Activated CD4-positive, alpha-beta T cell treated with anti-CD3 and anti-CD28 coated beads, Interleukin-2, amount 50 U/mL, for 4 hours (primary cell): ENCODE measurements at places on chromosomes 2 and 18.

DNA sequence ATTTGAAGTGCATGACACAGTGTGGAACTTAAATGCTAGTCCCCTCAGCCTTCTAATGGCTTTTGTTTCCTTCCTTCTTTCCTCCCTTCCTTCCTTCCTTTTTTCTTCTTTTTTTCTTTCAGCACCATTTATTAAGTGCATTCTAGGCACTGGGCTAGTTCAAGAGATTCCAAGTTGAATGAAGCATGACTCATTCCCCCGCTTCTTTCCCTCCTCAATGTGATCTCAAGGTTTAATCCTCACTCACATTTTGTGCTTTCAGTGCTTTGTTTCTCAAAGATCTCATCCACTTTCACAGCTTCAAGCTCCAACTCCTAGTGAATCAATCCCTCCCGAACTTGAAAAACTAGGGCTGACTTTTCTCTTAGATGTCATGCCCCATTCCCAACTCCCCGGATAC is 90.1 kb downstream of the LBH start:
- no peak for DNase-seq

DNA sequence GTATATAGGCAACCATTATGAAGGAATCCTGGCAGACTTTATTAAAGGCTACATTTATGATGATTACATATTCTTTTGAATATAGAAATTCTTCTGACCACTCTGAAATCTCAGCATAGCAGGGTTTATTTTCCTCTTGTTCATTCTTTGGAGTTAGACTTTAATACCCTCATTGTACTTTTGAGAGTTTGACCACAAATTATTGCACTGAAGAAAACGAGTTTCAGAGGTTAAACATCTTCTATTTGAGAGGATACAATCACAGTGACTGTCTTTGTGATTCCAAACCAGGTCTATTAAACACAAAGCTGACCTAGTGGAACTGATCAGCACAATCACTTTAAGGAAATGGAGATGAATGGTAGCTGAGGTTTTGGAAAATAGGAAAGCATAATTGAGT is 71.3 kb downstream of the XIRP2 start:
- no peak for DNase-seq

DNA sequence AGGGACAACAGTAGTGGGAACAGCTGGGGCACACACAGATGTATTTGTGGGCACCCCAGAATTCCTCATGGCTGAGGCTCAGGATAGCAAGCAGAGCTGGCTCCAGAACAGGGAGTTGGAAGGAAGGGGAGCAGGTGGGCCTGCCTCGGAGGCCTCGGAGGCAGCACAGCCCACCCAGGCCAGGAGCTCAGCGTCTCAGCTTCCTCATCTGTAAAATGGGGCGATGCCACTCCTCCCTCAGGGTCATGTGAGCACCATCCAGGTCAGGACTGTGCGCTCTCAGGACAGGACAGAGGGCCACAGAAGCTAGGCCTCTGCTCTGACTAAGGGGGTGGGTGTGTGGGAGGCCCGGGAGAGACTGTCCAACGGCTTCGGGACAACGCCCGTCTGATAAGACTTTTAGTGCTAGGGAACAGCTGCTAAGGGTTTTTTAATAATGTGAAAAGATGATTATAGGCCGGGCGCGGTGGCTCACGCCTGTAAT is 106.2 kb downstream of the HDAC4 start:
- no peak for DNase-seq

- no peak for DNase-seq
Measured at GRCh38 chr2:154386186-154386585, 312.3 kb upstream of the KCNJ3 start.

DNA sequence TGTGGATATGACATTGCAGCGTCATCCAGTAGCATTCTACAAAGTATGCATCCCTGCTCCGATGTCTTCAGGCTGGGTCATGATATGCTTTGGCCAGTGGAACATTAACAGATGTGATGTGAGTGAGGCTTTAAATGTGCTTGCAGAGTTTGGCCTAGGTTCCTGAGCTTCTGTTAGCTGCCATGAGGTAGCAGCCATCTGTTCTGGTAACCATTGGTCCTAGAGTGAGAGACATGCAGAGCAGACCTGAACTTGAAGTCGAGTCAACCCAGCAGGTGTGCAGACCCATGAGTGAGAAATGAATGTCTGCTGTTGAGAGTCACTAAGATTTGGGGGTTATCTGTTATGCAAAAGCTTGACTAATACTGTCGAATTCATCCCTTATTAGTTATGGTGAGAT is 73.8 kb upstream of the NABP1 start:
- DNase-seq = no peak

- no peak for DNase-seq
Measured at GRCh38 chr18:75157851-75158250, 51.1 kb downstream of the PTGR3 start.

DNA sequence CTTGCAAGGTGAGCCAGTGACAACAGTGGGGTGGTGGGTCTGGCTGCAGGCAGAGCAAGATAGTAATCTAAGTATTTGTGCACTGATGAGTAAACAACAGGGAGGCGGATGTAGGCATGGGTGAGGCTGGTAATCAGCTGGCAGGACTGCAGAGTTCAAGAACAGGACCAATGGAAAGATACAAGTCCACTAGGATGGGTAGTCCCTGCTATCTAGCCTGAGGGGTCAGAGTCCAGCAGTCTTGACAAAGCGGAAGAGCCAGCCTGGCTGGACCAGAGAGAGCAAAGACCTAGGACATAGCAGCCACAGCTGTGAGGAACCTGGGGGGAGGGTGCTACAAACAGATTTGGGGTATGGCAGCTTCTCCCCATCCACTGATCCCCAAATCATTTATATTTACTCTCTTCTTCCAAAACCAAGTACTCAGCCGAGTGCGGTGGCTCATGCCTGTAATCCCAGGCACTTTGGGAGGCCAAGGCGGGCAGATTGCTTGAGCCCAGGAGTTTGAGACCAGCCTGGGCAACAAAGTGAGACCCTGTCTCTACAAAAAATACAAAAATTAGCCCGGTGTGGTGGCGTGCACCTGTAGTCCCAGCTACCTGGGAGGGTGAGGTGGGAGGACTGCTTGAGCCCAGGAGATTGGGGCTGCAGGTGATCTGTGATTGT is 25.9 kb downstream of the VIL1 start:
- no peak for DNase-seq

- no peak for DNase-seq
Measured at GRCh38 chr2:240922982-240923537, 16.9 kb downstream of the CROCC2 start.

DNA sequence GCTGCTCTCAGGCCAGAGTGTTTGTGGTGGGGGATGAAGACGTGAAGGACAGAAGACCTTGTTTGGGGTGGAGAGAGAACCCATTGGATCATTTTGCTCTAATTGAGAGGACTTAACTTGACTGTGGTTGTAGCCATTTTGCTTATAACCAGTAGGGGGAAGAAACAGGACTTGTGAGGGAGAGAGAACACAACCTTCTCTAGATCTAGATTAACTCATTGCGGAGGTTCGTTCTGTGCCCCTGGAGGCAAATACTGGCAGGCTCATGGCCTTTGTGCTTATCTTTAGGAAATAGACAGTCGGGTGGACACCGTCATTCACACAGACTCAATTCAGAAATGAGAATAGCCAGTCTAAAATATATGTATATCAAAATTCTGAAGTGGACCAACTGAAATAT is 147.0 kb upstream of the LHCGR start:
- no peak for DNase-seq

GRCh38 chr2:44100351-44100750 is 68.3 kb upstream of the PPM1B start:
- DNase-seq = no peak

DNA sequence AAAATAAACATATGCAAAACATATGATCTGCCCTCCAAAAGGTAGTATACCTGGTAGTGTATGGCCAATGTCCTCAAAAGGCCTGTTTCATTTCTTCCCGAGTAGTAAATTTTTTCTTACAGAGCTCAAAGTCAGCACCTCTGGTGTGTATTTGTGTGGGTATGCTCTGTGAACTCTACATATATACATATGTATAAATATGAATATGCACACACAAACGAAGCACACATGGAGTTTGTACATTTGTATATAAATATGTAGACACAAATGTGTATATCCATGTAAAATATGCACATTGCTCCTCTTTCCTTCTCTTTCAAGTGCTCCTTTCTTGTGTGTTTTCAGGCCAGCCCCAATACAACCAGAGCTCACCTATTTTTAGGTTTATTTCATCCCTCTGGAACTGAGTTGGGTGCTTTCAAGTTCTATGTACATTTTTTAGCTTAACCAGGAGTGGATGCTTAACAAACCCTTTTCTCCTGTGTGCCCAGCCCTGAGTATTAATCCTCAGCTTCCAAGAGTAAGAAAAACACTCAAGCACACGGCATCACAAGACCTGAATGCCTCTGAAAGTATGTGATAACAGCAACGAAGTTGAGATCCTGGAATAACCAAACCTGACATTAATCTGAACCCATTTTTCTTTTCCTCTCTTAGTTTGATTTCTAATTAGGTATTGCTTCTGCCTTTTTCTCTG is 12.2 kb upstream of the GALNT5 start:
- DNase-seq = no peak

DNA sequence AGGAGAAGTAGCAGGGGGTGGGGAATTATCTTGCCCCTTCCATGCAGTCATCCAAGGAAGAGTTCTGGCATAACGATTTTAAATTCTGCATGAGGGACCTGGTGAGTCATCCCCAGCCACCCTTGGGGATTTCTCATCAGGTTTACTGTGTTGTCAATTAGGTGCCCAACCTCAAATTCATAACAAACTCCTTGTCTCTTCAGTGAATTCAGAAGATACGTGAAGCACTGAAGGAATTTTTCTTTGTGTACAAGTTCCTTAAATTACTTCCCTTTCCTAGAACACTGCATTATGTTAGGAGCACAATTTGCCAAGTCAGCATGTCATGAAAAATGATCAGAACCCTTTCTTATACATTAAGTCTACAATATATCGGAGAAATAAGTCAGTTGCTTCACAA is 70.8 kb upstream of the NOSTRIN start:
- no peak for DNase-seq

GRCh38 chr2:96604104-96604503 is 34.0 kb downstream of the KANSL3 start:
- DNase-seq = no peak

GRCh38 chr18:26546170-26546874 is 2.0 kb downstream of the KCTD1 start:
- DNase-seq = no peak

DNA sequence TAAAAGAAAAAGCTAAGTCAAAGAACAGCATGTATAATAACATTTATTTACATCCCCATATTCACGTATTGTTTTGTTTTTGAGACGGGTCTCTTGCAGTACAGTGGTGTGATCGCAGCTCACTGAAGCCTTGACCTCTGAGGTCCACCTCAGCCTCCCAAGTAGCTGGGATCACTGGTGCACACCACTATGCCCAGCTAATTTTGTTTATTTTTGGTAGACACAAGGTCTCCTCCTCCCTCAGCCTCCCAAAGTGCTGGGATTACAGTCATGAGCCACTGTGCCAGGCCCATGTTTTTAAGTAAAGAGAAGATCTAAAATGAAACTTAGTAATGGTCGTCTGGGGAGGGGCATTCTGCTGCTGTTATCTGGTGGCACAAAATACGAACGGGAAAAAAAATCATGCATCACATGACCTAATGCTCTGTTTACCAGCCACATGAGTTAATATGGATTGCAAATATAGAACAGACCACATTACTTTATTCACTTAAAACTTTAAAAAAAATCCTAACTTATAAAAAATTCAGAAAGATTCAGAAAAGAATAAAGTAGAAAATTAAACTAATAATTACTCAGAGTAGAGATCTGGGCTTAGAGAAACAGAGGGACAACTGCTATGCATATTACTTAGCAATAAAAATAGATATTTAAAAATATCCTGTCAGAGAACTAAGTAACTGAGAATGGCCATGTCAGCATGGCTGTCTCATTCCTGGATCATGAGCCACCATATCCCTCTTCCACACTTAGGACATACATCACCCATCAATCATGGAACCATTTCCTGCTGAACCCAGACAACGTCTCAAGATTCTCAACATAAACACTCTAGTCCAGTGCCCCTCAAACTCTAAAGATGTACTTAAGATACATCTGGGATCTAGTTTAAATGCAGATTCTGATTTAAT is 7.3 kb downstream of the MMADHC start:
- no peak for DNase-seq

- no peak for DNase-seq
Measured at GRCh38 chr2:178280244-178280852, 86.0 kb downstream of the OSBPL6 start.

- no peak for DNase-seq
Measured at GRCh38 chr2:19753818-19754217, 148.0 kb downstream of the TTC32 start.

DNA sequence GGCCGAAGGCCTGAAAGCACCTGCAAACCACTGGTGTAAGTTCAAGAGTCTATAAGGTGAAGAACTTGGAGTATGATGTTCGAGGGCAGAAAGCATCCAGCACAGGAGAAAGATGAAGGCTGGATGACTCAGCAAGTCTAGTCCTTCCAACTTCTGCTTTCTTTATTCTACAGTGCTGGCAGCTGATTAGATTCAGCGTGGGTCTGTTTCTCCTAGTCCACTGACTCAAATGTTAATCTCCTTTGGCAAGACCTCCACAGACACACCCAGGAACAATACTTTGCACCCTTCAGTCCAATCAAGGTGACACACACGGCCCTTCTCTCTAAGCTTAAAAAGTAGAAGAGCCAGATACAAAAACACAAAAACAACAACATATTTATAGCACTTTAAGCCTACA is 43.4 kb downstream of the NMS start:
- no peak for DNase-seq

- no peak for DNase-seq
Measured at GRCh38 chr2:69216535-69217332, 170.3 kb downstream of the GFPT1 start.

DNA sequence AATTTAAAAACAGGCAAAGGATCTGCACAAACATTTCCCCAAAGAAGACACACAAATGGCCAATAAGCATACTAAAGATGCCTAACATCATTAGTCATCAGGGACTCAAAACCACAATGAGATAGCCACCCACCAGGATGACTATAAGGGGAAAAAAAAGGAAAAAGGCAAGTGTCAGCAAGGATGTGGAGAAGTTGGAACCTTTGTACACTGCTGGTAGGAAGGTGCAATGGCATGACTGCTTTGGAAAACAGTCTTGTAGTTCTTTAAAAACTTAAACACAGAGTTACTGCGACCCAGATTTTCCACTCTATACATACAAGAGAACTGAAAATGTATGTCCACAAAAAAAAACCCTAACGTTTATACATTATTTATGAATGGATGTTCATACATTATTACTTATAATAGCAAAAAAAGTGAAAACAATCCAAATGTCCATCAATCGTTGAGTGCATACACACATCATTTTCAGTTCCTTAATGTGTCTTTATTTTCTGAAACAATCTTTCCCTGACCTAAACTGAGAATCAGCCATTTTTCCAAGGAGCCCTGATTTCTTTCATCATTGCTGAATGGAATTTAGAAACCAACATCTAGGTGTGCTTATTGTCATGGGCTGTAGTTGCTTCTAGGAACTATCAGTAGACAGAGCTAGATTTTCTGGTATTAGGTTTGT is 64.7 kb upstream of the TLK1 start:
- no peak for DNase-seq

- DNase-seq = no peak
Measured at GRCh38 chr2:108947271-108947907, 41.6 kb downstream of the EDAR start.
